ENCODE measurements at places on chromosomes 12 and 14.

- DNase-seq: peak; percentile 20
Measured at GRCh38 chr14:49581209-49582112, 4.7 kb downstream of the RPS29 start.

- no peak for DNase-seq
Measured at GRCh38 chr14:53042480-53042879, 91.6 kb upstream of the FERMT2 start.

- DNase-seq: no peak
Measured at GRCh38 chr12:99192489-99192888, 455.1 kb upstream of the GARIN6 start.

DNA sequence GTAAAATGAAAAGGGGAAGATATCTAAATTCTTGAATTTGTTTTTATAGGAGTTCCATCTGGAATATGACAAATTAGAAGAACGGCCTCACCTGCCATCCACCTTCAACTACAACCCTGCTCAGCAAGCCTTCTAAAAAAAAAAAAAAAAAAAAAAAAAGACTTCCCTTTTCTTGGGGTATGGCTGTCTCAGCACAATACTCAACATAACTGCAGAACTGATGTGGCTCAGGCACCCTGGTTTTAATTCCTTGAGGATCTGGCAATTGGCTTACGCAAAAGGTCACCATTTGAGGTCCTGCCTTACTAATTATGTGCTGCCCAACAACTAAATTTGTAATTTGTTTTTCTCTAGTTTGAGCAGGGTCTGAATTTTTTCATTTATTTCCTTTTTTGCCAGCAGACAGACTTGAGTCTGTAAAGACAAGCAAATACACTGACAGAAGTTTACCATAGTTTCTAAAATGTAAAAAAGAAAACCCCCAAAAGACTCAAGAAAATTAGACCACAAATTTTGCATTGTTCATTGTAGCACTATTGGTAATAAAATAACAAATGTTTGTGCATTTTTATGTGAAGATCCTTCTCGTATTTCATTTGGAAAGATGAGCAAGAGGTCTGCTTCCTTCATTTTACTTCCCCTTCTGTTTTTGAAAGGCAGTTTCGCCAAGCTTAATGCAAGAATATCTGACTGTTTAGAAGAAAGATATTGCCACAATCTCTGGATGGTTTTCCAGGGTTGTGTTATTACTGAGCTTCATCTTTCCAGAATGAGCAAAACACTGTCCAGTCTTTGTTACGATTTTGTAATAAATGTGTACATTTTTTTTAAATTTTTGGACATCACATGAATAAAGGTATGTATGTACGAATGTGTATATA is 12.1 kb upstream of the KCNMB4 start:
- no peak for DNase-seq

DNA sequence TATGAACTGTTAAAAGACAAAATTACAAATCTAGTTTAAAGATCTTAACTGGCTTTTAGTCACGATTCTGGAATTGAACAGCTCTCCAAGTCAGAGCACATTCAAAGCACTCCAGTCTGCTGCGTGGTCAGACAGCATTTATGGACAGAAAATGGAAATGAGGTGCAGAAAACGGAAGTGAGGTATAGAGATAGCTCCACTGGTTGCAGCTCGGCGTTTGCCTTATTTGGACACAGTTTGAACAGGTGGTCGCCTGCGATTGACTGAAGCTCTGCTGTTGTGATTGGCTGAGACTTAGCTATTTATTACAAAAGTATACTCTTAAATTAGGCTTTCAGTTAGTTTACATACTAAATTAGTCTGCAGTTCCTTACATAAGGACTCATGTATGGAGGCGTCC is 28.3 kb downstream of the TRIM9 start:
- no peak for DNase-seq

DNA sequence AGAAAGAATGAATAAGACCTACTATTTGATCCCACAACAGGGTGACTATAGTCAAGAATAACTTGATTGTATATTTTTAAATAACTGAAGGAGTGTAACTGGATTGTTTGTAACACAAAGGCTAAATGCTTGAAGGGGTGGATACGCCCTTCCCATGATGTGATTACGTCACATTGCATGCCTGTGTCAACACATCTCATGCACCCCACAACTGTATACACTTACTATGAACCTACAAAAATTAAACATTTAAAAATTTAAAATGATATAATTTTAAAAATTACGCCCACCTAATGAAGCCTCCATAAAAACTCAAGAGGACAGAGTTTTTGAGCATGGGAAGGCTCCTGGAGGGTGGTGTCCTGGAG is 94.5 kb downstream of the SCARB1 start:
- DNase-seq: no peak

DNA sequence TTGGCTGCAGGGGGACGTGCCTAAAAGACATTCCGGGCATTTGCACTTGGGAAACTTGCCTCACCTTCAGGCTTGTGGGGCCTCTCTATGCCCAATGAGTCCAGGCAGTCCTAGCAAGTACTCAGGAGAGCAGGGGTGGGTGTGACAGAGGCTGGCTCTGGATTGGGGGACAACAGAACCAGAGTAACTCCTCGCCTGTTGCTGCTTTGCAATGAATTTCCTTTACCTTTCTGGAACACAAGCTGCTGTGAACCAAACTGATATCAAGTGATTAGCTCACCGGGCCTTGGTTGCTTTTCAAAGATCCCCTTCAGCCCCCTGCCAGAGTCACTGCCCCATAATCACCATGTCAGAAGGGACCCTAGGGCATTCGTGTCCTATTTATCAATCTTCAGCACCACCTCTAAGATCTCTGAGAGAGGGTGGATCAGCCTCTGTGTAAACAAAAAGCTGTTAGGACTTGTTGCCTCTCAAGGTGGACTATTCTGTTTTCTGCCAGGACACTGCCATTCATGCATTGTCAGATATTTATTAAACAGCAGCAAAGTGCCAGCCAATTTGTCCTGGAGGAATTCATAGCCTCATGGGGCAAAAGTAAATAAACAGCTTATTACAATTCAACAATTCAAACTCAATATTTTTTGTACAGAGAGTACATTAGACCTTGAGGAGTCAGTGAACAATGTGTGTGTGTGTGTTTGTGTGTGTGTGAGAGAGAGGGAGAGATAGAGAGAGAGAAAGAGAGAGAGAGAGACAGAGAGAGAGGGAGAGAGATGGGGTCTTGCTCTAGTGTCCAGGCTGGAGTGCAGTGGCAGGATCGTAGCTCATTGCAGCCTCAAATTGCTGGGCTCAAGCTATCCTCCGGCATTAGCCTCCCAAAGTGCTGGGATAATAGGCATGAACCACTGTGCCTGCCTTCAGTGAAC is 11.3 kb downstream of the NFATC4 start:
- no peak for DNase-seq

- peak; percentile 75 for DNase-seq
Measured at GRCh38 chr12:9039397-9039977, 50.1 kb downstream of the KLRG1 start.

GRCh38 chr12:92482599-92482998 is 220.2 kb upstream of the PLEKHG7 start:
- no peak for DNase-seq

DNA sequence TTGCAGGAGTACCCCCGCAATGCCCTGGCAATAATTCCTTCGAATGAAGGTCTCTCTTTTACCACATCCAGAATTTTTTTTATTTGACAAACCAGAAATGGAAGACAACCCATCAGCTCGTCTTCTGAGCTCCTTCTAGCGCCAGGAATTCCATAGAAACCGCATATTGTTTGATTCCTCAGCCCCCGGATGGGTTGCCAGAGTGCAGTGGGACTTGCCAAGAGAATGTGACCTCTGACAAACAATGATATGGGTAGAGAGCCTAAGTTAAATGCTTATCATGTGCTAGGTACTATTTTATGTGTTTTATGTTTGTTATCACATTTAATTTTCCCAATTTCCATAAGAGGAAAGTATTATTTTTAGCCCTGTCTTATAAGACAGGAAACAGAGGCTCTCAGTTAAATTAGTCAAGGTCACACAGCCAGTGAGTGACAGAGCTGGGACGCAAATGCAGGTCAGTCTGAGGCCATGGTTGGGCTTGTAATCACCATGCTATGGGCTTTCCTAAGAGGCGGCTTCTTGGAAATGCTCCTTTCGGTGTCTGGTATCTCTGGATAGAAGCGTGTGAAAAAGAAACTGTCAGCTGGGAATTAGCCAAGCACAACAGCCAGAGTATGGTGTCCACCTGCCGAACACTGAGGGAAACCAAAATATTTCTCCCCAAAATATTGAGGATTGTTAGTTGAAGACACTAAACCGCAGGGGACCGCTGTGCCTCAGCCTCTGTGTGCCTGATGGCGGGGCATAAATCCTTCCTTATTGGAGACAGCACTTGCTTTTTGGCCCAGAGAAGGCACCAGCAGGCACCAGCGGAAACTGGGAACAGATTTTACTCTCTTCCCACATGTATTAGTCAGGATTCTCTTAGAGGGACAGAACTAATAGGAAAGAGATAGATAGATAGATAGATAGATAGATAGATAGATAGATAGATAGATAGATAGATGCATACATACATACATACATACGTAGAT is 29.4 kb upstream of the ETFBKMT start:
- peak; percentile 69 for DNase-seq

GRCh38 chr12:84994426-84994825 is 41.7 kb downstream of the TSPAN19 start:
- no peak for DNase-seq

GRCh38 chr12:66716522-66716921 is 37.6 kb upstream of the GRIP1 start:
- DNase-seq: no peak

DNA sequence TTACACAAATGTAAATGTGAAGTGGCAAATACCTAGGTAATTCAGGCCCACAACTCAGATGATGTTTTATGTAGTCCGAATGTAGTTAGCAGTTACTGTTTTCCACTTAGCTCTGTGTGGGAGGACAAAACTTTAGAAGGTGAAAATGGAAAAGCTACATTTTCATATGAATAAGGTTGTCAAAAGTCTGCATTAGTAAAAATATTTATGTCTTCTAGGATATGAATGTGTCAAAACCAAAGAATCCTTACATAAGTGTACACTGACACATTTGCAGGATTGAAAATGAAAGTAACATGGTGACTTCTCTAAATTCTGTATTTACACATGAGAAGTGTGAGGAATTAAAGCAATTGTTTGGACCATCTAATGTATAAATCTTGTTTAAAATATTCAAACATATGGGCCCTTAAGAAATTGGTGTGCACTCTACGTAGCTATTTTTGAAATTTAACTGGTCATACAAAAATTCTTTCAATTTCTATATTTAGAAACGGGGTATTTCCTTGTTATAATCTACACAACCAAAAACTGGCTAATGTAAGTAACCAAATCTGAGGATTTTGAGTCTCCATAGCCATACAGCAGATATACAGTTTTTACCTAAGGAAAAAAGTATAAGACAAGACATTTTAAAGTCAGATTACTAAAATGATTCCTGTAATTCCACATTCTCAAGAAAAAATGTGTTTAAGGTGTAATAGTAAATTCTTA is 5.4 kb downstream of the CDKN1B start:
- DNase-seq: no peak

DNA sequence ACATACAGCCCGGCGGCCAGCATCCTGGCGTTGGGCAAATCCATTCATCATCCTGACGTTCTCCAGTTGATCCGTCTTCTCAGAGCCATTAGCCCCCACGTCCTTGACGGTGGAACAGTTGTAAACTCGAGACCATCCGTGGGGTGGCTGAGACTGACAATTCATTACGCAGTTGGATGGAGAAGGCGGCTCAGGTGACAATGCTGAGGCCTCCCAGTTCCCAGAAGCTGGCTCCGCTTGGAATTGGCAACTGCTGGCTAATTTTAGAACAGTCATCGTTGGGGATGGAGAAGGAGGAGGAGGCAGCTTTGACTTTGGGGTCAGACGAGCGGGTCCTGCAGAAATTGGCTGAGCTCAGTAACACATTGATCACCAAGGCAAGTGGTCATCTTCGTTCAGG is 186.5 kb downstream of the PHETA1 start:
- no peak for DNase-seq

DNA sequence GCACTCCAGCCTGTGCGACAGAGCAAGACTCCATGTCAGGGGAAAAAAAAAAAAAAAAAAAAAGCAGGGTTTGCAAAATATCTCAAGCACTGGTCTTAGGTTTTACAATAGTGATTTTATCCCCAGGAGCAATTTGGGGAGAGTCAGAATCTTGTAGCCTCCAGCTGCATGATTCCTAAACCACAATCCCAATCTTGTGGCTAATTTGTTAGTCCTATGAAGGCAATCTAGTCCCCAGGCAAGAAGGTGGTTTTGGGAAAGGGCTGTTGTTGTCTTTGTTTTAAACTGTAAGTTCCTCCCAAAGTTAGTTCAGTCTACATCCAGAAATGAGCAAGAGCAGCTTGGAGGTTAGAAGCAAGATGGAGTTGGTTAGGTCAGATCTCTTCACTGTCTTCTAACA is 135.7 kb downstream of the PLXNC1 start:
- no peak for DNase-seq

- DNase-seq: no peak
Measured at GRCh38 chr12:108591267-108591980, 6.5 kb downstream of the TMEM119 start.

DNA sequence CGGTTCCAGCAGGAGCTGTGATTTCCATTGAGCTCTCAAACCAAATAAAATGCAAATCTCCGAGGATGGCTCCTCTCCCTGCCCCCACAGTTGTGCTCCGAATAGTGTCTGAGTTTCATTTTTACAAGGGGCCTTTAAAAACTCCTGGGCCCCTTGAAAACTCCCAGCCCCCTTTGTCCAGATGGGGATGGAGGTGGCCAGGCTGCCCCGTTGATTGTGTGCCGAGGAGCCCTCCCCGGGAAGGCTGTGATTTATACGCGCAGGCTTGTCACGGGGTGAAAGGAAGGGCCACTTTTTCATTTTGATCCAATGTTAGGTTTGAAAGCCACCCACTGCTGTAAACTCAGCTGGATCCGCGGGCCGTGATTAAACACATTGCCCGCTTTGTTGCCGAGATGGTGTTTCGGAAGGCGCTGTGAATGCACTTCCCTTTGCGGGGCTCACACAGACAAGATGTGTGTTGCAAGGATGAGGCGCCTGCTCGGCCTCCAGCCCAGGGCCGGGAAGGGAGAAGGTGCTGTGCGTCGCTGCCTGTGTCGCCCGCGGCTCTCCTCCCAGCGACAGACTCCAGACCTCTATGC is 98.8 kb downstream of the TMEM132C start:
- DNase-seq: peak; percentile 50

DNA sequence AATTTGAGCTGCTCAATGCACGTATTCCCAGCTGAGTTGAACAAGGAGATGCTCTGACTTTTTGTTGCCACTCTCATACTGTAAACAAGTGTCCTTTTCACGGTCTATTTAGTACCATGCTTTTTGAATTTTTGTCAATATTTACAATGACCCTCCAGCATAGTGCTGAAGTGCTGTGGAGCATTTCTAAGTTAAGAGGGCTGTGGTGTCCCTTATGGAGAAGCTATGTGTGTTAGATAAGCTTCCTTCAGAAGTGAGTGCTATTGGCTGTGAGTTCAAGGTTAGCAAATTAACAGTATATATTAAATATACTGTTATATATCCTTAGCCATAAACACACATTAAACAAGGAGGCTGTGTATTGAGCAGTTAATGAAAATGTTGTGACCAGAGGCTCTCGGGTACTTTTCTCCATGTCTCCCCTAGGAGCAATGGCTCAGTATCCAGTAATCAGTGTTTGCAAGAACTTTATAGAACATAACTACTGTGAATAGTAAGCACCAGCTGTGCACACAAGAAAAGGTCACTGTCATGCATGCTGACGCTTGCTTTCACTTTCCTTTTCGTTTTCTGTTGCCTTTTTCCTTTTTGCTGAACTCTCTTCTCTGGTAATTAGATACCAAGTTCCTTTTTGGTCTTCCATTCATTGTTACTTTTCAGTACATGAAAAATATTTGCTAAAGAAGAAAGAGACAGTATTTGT is 187.2 kb upstream of the NEDD1 start:
- no peak for DNase-seq

- no peak for DNase-seq
Measured at GRCh38 chr12:130868412-130868811, 3.5 kb upstream of the RAN start.

Measured in cerebellar cortex (tissue), 1 donor.